Right lung (tissue), 10 donors: ENCODE measurements at places on chromosomes 6 and 20. TPM values are rescaled to one million over a fixed set of nuclear protein-coding genes. Genes with fewer than 3 reads are reported as not detected.

GPR6 gene
- not detected for polyA plus RNA-seq

PLAGL2 gene
- polyA plus RNA-seq, result 23.1 TPM

- DNase-seq, result no peak
Measured at GRCh38 chr6:8108759-8109539, 6.6 kb upstream of the EEF1E1 start.

DPPA5 gene
- not detected for polyA plus RNA-seq

GRCh38 chr20:25356271-25356933 is 34.2 kb downstream of the ABHD12 start:
- no peak for DNase-seq

DNA sequence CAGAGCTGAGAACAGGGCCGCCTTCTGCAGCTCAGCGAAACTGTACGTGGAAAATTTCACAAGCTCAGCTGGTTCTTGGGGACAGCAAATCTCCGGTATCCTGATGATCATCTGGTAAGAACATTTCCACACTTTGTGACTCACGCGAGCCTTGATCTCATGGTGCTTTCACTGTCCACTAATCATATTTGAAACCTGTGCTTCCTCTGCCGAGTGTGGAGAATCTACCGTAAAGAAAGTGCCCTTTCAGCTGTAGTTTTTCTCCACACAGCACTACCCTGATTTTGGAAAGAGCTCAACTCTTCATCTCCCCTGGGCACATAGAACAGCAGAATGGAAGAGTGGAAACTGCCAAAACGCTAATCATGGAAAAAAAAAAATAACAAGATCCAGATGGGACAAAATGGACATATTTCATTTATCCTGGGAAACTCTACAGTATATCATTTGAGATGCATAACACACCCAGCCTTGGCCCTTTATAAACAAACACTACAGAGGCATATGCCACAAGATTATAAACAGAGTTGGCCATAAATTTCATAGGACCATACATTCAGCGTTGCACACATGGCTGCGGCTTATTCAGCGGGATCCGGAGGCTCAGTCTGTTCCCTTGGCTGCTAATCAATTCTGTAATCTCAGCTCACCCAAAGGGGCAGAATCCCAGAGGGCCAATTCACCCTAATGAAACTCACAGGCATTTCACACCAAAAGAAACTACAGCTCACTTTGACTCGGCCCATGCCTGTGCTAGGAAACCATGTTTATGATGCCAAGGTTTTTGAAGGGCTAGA is 434.5 kb downstream of the HDGFL1 start:
- DNase-seq, result no peak

GRCh38 chr6:151043944-151044343 is 178.4 kb downstream of the MTHFD1L start:
- no peak for DNase-seq

GRCh38 chr6:46042355-46042999 is 26.8 kb upstream of the CLIC5 start:
- no peak for DNase-seq

OR2B6 gene
- 0.28 TPM for polyA plus RNA-seq

DNA sequence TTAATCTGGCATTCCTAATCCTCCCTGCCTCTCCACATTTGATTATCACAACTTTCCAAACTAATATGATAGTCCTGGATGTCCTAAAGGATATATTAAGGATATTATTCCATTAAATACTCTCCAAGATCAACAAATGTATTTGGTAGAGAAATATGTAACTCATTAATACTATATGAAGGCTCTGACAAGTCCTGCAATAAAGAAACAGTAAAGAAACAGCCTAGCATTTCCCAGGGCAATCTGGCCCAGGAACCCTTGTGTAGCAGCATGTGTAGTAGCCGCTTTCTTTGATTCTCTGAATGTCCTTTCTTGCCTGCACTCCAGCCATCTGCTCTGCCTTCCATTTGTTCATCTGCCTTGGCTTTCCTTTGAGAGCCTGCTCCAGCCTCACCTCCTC is 23.7 kb downstream of the TRAM2 start:
- DNase-seq, result no peak
